ENCODE measurements at places on chromosomes 6 and 20.

GRCh38 chr20:276620-277495 lies 13.7 kb downstream of the C20orf96 start:
- H3K4me3 ChIP-seq: no peak overlapping the region
- H3K4me1 ChIP-seq: no peaks in the 10 kb centered on the region
- H3K27me3 ChIP-seq: no peaks in the 10 kb centered on the region
- no peaks in the 10 kb centered on the region for H3K36me3 ChIP-seq
- DNase-seq: no peak

DNA sequence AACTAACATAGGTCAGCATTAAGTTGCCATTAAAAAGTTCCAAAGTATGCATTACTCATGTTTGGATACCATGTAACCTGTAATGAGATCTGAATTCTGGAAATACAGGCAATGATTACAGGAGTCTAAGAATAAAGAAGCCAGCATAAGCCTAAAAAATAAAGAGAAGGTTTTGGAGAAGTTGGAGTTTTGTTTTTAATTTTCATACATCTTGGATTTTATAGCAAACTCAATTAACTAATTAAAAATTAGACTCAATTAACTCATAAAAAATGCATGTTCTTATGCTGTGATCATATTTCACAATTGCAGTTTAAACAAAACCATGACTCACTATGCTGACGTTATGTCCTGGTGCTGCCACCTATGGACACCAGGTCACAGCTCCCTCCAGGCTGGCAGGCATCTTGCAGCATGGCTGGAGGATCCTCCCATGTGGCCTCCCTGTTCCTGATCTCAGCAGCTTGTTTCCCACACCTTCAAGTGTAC lies 648.8 kb upstream of the AGPAT4 start:
- no peak for DNase-seq
- H3K36me3 ChIP-seq: no peaks in the 10 kb centered on the region
- no peaks in the 10 kb centered on the region for H3K4me1 ChIP-seq
- no peaks in the 10 kb centered on the region for H3K27me3 ChIP-seq
- H3K27ac ChIP-seq: no peak overlapping the region
- no peak overlapping the region for H3K4me3 ChIP-seq

GRCh38 chr6:167801263-167801662 lies 25.4 kb upstream of the AFDN start:
- peaks cover 90% of the 10 kb centered on the region for H3K27me3 ChIP-seq
- H3K36me3 ChIP-seq: no peaks in the 10 kb centered on the region
- no peaks in the 10 kb centered on the region for H3K4me1 ChIP-seq
- H3K27ac ChIP-seq: no peak overlapping the region

- peaks cover 2% of the 10 kb centered on the region for H3K36me3 ChIP-seq
- DNase-seq: no peak
- H3K4me1 ChIP-seq: no peaks in the 10 kb centered on the region
- H3K27me3 ChIP-seq: peaks cover 10% of the 10 kb centered on the region
Measured at GRCh38 chr6:140846503-140847261, 1286.0 kb upstream of the GJE1 start.

DNA sequence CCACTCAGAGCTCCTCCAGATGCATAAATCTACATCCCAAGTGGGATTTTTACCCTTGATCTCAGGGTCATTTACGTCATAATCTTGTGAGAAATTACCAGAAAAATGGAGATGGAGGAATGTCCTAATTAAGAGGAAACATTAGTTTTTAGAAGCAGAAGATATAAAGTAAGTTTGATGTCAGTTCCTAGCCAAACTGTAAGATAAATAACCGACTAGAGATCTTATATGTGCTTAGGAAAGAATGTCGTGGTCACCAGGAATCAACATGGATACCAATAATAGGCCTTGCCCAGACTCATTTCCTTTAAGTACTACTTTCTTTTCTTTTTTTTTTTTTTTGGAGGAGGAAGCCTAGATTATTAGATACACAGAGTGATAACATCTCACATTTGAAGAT lies 186.9 kb downstream of the UTRN start:
- peak overlapping the region; percentile 69 for H3K27ac ChIP-seq
- no peak overlapping the region for H3K4me3 ChIP-seq
- peaks cover 12% of the 10 kb centered on the region for H3K4me1 ChIP-seq
- H3K27me3 ChIP-seq: no peaks in the 10 kb centered on the region

- no peaks in the 10 kb centered on the region for H3K27me3 ChIP-seq
- no peak overlapping the region for H3K4me3 ChIP-seq
- no peaks in the 10 kb centered on the region for H3K4me1 ChIP-seq
- DNase-seq: no peak
- H3K36me3 ChIP-seq: no peaks in the 10 kb centered on the region
Measured at GRCh38 chr6:92047860-92048259, 1371.5 kb downstream of the EPHA7 start.

GRCh38 chr6:80537118-80537972 lies 430.9 kb downstream of the BCKDHB start:
- DNase-seq: no peak
- no peaks in the 10 kb centered on the region for H3K4me1 ChIP-seq
- no peak overlapping the region for H3K27ac ChIP-seq
- H3K36me3 ChIP-seq: no peaks in the 10 kb centered on the region

GRCh38 chr6:155026022-155026705 lies 31.0 kb downstream of the TIAM2 start:
- no peak for DNase-seq
- H3K27me3 ChIP-seq: no peaks in the 10 kb centered on the region

DNA sequence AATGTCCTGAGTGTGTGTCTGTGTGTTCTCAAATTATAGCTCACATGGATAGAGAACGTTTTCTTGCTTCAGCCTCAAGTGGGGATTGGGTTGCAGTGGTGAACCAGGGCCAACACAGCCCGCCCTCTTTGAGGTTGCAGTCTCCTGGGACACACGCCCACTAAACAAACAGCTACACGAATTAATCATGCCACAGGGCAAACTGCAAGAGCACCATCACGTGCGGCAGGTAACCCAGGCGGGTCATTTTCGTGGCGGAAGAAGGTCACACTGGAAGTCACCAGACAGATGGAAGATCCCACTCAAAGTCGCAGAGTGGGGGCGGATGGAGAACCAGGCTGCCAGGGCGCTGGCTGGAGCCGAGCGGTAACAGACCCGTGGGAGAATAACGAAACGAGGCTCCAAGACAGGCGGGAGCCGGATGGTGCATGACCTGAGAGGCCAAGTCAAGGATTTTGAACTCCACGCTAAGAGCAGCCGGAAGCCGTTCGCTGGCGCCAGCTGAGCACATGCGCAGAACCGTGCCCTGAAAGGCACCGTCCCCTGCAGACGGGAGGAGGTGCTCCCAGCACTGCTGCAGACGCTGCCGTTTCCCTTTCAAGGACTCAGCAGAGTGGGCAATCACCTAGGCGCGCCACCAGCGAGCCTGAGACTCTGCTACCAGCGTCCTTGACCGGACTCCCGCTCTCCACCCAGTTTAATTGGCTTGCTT lies 10.7 kb downstream of the DLL1 start:
- peaks cover 2% of the 10 kb centered on the region for H3K36me3 ChIP-seq
- H3K4me3 ChIP-seq: peak overlapping the region; percentile 65
- DNase-seq: no peak
- H3K4me1 ChIP-seq: peaks cover 16% of the 10 kb centered on the region

DNA sequence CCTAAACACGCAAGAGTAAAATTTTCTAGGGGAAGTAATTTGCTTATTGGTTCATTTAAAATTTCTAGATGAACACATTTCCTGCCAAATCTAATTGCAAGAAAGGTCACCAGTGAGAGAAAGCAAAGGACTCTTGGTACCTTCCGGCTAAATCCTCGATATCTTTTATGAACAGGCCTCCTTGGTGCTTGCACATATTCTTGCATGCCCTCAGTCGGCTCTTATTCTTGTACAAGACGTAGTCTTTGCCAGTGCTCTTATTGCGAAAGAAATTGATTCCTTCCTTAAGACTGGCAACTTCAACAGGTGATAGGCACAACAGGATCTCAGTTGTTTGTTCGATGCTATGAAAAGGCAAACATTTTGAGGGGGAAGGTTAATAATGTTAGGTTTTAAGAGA lies 141.7 kb upstream of the CARMIL1 start:
- peak overlapping the region; percentile 92 for H3K27ac ChIP-seq
- H3K27me3 ChIP-seq: no peaks in the 10 kb centered on the region
- H3K4me3 ChIP-seq: peak overlapping the region; percentile 85
- peaks cover 53% of the 10 kb centered on the region for H3K4me1 ChIP-seq
- peaks cover 8% of the 10 kb centered on the region for H3K36me3 ChIP-seq

DNA sequence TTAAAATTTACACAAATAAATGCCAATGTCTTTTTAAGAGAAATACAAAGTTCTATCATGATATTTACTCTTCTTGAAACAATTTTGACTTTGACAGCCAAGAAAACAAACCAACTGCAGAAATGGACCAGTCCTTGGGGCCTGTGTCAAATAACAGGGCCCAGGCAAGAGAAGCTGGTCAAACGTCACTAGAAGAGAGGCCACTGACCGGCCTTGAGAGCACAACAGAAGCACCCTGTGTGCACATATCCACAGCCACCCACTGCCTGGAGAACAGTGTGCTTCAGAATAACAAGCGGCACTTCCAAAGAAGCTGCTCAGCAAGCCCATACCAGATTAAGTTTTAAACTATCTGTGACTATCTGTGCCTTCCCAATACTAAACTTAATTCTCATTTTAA lies 14.8 kb downstream of the APMAP start:
- peaks cover 56% of the 10 kb centered on the region for H3K4me1 ChIP-seq
- H3K4me3 ChIP-seq: peak overlapping the region; percentile 38
- no peaks in the 10 kb centered on the region for H3K27me3 ChIP-seq
- DNase-seq: no peak
- H3K27ac ChIP-seq: peak overlapping the region; percentile 64

- no peak overlapping the region for H3K4me3 ChIP-seq
- no peaks in the 10 kb centered on the region for H3K27me3 ChIP-seq
- no peaks in the 10 kb centered on the region for H3K36me3 ChIP-seq
- no peaks in the 10 kb centered on the region for H3K4me1 ChIP-seq
Measured at GRCh38 chr6:19664050-19664449, 173.1 kb upstream of the ID4 start.

GRCh38 chr6:157045831-157046454 lies 268.8 kb downstream of the ARID1B start:
- no peaks in the 10 kb centered on the region for H3K27me3 ChIP-seq
- H3K4me3 ChIP-seq: no peak overlapping the region
- H3K27ac ChIP-seq: no peak overlapping the region
- no peaks in the 10 kb centered on the region for H3K36me3 ChIP-seq
- H3K4me1 ChIP-seq: peaks cover 15% of the 10 kb centered on the region

- no peaks in the 10 kb centered on the region for H3K4me1 ChIP-seq
- H3K27me3 ChIP-seq: no peaks in the 10 kb centered on the region
- H3K27ac ChIP-seq: no peak overlapping the region
- H3K4me3 ChIP-seq: no peak overlapping the region
Measured at GRCh38 chr6:66825539-66825938, 1118.5 kb upstream of the EYS start.

DNA sequence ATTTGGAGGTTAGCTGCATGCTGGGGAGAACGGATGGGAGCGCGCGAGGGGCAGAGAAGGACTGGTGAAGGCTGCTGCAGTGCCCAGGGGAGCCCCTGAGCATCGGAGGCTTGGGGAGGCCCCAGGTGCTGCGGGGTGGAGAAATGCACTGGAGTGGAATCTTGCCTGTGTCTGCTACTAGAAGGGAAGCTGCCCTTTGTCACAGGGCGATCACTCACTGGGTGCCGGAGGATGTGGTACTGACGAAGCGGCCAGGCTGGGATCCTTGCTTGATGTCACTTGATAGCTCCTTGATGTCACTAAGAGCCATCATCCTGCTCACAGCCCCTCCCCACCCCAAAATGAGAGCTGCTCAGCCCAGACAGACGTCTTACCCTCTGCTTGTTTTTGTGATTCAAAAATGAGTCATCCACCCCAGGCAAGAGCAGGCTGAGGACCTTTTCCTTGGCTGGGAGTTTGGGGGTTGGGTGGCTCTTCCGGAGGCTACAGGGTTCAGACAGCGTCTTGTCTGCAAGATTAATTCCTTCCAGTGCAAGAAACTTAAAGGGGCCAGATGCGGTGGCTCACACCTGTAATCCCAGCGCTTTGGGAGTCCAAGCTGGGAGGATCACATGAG lies 62.6 kb upstream of the PMEPA1 start:
- H3K4me3 ChIP-seq: no peak overlapping the region
- no peak overlapping the region for H3K27ac ChIP-seq
- H3K27me3 ChIP-seq: peaks cover 40% of the 10 kb centered on the region
- DNase-seq: no peak
- H3K36me3 ChIP-seq: peaks cover 2% of the 10 kb centered on the region

DNA sequence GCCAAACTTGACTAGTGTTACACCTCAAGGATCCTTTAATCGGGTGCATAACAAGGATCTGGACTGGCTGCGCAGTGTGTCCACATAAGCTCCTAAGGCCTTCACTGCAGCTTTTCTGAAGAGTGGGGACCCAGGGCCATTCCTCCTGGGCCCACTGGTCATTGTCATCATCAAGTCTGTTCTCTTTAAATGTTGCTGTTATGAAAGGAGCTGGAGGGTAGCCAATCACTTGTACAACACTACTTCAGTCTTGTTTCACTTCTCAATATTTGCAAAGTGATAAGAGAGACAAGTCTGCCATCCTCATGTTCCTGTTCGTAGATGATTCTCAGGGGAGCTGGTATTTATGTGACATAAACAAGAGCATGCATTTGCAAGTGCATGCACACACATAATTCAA lies 149.8 kb downstream of the SYNDIG1 start:
- DNase-seq: no peak
- H3K27me3 ChIP-seq: peaks cover 26% of the 10 kb centered on the region
- no peaks in the 10 kb centered on the region for H3K4me1 ChIP-seq
- H3K4me3 ChIP-seq: no peak overlapping the region
- no peaks in the 10 kb centered on the region for H3K36me3 ChIP-seq

DNA sequence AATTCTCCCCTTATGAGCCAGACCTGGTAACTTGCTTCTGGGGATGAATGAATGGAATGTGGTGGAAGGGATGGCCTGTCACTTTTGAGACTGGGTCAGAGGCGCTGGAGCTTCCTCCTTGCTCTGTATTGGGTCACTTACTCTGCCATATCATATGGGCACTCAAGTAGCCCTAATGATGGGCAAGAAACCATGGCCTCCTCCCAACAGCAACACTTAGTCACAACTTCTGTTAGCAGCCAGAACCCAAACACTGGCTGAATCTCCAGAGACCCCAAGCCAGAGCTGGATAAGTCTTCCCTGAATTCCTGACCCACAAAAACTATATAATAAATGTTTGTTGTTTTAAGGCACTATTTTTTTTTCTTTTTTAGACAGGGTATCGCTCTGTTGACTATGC lies 5.5 kb downstream of the E2F1 start:
- no peaks in the 10 kb centered on the region for H3K27me3 ChIP-seq
- peaks cover 24% of the 10 kb centered on the region for H3K4me1 ChIP-seq
- H3K27ac ChIP-seq: peak overlapping the region; percentile 74
- peaks cover 7% of the 10 kb centered on the region for H3K36me3 ChIP-seq
- no peak overlapping the region for H3K4me3 ChIP-seq

GRCh38 chr20:43572891-43573290 lies 14.1 kb downstream of the SGK2 start:
- no peaks in the 10 kb centered on the region for H3K36me3 ChIP-seq
- no peaks in the 10 kb centered on the region for H3K4me1 ChIP-seq
- no peak overlapping the region for H3K4me3 ChIP-seq
- DNase-seq: no peak
- H3K27ac ChIP-seq: no peak overlapping the region
- peaks cover 9% of the 10 kb centered on the region for H3K27me3 ChIP-seq

- H3K36me3 ChIP-seq: peaks cover 29% of the 10 kb centered on the region
- no peaks in the 10 kb centered on the region for H3K27me3 ChIP-seq
- peak; percentile 55 for DNase-seq
- H3K4me1 ChIP-seq: peaks cover 15% of the 10 kb centered on the region
- H3K27ac ChIP-seq: peak overlapping the region; percentile 95
Measured at GRCh38 chr6:26576929-26577719, 19.6 kb upstream of the ABT1 start.

Measured in effector memory CD8-positive, alpha-beta T cell (primary cell).